ENCODE measurements at places on chromosomes 12 and 14. TPM values are rescaled to one million over a fixed set of nuclear protein-coding genes. Genes with fewer than 3 reads are reported as not detected.

GRCh38 chr12:15268309-15268708, 47.1 kb upstream of the RERG start:
- DNase-seq, result no peak

DNA sequence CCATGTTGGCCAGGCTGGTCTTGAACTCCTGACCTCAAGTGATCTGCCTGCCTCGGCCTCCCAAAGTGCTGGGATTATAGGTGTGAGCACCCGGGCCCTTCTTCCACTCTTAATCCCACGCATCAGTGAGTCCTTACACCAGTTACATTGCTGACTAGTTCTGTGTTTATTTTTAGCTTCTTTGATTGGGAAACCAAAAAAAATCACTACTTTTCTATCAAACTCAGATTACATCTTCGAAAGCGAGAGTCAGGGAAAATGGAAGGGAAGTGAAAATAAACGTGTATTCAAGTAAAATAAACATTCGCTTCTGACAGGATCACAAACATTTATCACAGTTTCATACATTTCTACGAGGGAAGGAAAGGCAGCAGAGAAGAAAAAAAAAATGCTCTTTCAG, 32.2 kb downstream of the FGD6 start:
- no peak for DNase-seq

GRCh38 chr12:97912943-97913342, 450.3 kb downstream of the RMST start:
- peak; percentile 30 for DNase-seq

GRCh38 chr12:131825146-131825892, 2.9 kb upstream of the MMP17 start:
- no peak for DNase-seq

Gene KCNK10
- not detected for total RNA-seq

Gene TCTN2
- total RNA-seq, result 14.4 TPM

Measured in tibial nerve (tissue), 4 donors.